Cerebellum (tissue), 4 donors: ENCODE measurements at places on chromosomes 11 and 22. TPM values are rescaled to one million over a fixed set of nuclear protein-coding genes. Genes with fewer than 3 reads are reported as not detected.

TCIRG1 gene
- total RNA-seq: 5.5 TPM

OSBPL5 gene
- total RNA-seq: 31.9 TPM

- no peak for DNase-seq
Measured at GRCh38 chr22:17117890-17118289, 3.3 kb downstream of the TMEM121B start.

DNA sequence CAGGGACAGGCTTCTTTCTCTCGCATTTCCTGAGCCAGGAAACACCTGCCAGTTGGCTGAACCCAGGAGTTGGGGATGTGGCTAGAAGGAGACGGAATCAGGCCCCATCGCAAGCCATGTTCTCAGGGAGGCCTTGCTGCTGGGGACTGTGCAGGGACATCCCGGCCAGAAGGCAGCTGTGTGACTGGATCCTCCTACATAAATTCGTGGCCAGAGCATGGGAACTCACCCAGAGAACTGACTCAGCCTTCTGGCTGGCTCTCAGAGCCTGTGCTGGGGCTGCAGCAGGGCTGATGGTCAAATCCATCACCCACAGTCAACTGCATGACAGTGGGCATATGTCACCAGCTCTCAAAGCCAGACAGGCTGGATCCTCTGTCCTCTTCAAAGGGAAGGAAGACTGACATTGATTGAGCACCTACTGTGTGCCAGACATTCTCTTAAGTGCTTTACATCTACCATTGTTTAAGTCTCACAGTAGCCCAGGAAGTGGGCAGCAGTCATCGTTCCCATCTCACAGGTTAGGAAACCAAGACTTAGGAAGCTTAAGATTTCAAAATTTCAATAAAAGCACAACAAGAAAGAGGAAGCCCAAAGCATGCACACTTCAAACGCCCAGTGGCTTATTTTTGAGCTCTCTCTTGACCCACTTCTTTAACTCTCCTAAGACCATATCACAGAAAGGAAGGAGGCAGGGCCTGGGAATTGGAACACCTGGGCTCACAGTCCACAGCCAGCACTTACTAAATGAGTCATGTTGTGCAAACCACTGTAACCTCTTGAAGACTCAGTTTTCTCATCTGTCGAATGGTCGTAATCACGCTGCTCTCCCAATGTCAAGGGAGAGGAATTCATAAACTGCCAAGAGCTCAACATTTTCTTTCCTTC, 30.9 kb upstream of the CACNG2 start:
- peak; percentile 34 for DNase-seq

DNA sequence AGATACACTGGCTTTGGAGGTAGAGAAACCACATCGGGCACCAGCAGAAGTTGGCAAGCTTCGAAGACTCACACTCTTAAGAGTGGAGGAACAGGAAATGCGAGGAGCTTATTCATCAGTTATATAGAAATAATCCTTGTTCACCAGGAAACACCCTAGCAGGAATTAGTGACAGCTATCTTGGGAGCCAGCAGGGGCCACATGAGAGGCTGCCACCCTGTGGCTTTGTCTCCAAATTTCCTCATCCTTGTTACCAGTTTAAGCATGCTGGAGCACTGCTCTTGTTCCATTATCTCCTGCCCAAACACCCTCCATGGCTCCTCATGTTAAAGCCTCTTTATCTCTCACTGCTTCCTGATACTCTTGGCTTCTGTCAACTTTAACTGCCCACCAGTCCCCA, 131.0 kb downstream of the PLEKHA7 start:
- DNase-seq: no peak

GRCh38 chr11:115893461-115894099, 389.4 kb upstream of the CADM1 start:
- no peak for DNase-seq

GRCh38 chr11:130872981-130873380, 43.3 kb downstream of the SNX19 start:
- no peak for DNase-seq
